Upper lobe of left lung (tissue), 6 donors: ENCODE measurements at places on chromosomes 2 and 18. TPM values are rescaled to one million over a fixed set of nuclear protein-coding genes. Genes with fewer than 3 reads are reported as not detected.

DNA sequence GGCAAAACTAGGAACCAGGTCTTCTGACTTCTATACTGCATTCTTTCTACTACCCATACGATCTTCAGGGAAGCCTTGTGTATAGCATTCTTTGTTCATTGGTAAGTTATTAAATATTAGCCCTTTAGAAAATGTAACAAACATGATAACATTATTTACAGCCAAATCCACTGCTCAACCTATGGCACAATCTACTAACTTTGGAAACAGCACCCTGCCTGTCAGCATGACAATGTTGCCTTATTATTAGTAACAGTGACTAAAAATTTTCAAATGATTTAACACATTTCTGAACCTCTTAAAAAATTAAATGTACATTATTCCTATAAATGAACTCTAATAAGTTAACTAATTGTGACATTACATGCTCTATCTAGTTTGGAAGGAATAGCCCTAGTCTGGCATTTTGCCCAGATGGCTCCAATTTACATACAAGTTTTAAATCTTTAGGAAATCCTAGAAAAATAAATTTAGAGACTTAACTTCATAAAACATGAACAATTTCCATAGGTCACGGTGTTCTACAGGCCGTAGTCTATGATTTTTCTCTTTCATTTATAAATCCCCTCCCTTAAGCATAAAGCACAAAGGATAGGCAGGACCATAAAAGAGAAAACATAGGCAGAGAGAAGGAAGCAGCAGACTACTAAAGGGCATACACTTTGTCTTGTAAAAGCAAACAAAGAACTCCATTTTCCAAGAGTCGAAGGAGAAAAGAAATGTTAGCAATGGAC, 33.7 kb downstream of the YES1 start:
- H3K27me3 ChIP-seq, result no peaks in the 10 kb centered on the region
- no peak overlapping the region for H3K27ac ChIP-seq
- no peak overlapping the region for H3K4me3 ChIP-seq
- H3K36me3 ChIP-seq, result peaks cover 4% of the 10 kb centered on the region

MALL gene
- total RNA-seq, result 203 TPM

MOCOS gene
- total RNA-seq, result 3.1 TPM

DNA sequence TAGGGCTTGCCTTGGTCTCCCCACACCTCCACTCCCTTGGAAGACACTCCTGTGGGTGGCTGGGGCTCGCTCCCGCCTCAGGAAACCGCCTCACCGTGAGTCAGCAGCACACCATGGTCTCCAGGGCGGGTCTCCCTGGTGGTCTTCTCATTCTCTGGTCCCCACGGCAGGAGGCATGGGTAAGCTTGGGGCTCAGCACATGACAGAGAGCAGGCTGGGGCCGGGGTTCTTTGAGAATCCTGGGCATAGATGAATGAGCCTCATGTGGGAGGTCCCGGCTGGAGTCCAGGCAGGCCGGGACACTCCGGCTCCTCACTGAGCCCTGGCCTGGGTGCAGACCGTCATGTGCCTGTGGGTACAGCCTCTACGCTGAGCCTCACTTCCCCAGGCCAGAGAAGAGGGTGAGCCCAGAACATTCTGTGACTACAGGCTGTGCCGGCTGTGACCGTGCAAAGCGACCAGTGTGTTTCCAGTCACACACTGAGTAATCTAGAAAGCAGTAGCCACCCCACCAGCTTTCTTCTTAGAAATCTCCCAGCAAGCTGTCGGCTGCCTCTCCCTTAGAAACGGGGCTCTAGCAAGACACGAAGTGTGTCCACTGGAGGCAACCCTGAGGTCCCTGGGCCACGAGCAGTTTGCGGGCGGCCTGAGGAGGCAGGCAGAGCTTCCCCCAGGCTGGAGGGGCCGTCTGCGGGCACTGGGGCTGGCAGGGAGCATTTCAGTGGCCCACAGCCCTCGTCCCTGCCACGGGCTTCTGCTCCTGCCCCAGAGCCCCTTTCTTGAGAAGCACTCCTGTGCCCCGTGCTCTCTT, 93.1 kb downstream of the RHOB start:
- H3K36me3 ChIP-seq, result no peaks in the 10 kb centered on the region
- H3K4me1 ChIP-seq, result no peaks in the 10 kb centered on the region
- H3K27ac ChIP-seq, result no peak overlapping the region
- no peaks in the 10 kb centered on the region for H3K27me3 ChIP-seq

DNA sequence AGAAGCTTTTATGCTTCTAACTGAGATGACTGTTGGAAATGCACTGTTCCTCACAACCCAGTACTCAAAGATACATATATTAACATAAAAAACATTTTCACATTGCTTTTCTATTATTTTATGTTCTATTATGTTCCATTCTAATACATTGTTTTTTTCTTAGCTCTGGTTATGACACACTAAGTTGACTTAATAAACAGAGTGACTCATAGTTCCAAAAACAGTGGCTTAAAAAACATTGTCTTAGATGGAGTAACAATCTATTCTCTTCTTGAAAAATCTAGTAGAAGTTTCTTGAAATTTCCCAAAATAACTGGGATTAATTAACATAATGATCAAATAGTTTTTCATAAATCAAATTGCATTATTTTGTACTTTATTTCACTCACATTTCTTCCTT, 328.2 kb upstream of the LRATD1 start:
- H3K27me3 ChIP-seq, result no peaks in the 10 kb centered on the region
- H3K4me3 ChIP-seq, result no peak overlapping the region
- no peak overlapping the region for H3K27ac ChIP-seq
- no peaks in the 10 kb centered on the region for H3K36me3 ChIP-seq

DNA sequence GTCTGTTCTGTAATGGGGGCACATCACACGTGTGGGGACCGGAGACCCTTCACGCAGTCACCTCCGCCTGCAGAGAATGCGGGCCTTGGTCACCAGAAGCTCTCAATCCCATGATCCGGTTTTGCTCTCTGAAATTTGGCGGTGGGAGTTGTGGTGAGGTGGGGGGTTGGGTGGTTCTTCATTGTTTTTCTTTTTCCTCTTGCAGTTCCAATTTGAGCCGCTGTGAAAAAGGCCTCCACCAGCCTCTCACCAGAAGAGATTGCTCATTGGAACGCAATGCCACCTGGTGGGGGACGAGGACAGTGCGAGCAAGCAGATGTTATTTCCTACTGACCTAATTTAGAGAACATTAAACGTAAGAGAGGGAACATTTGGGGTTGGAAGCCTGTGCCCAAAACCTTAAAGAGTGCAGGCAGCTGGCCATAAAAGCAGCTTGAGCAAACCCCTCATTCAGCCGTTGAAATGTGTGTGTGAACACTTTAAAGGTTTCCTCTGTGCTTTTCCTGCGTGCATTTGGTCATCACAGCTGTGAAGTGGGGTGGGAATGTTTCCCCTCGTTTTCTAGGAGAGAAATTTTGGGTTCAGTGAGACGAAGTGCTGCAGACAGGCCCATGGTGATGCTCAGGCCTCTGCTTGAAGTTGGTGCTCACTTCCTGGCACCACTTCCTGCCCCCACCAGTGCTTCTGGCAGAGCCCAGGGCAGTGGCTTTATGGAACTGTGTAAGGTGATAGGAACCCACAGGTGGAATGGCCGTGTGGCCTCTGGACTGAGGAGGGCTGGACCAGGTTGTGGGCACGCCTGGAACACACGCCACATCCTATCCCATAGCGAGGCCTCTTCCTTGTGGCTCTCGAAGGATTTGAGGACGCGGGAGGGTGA, 61.7 kb downstream of the ZCCHC2 start:
- H3K4me1 ChIP-seq, result peaks cover 14% of the 10 kb centered on the region
- H3K36me3 ChIP-seq, result no peaks in the 10 kb centered on the region
- no peak overlapping the region for H3K27ac ChIP-seq

DNA sequence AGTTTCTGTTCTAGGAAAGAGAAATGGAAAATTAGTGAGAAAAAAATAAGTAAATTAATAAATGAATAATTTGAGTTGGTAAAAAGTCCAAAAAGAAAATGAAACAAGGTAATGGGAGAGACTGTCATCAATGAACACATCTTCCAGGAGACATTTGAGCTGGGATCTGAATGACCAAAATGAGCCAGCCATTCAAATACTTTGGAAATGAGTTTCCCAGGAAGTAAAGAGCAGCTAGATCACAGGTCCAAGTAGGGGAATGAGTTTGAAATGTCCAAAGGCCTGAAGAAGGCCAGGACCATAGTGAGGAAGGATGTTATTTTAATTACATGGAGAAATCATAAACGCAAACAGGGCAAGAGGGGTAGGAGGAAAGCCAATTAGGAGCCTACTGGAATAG, 6.6 kb upstream of the DNAH7 start:
- no peak overlapping the region for H3K27ac ChIP-seq
- H3K27me3 ChIP-seq, result no peaks in the 10 kb centered on the region
- H3K4me1 ChIP-seq, result peaks cover 10% of the 10 kb centered on the region
- no peak overlapping the region for H3K4me3 ChIP-seq
- no peaks in the 10 kb centered on the region for H3K36me3 ChIP-seq
- no peak for DNase-seq

GRCh38 chr18:75249672-75250470, 39.3 kb downstream of the TSHZ1 start:
- no peak for DNase-seq
- peaks cover 36% of the 10 kb centered on the region for H3K4me1 ChIP-seq
- no peaks in the 10 kb centered on the region for H3K27me3 ChIP-seq
- no peak overlapping the region for H3K27ac ChIP-seq
- H3K36me3 ChIP-seq, result no peaks in the 10 kb centered on the region

GRCh38 chr2:14385043-14385442, 247.5 kb upstream of the LRATD1 start:
- H3K27me3 ChIP-seq, result no peaks in the 10 kb centered on the region
- H3K27ac ChIP-seq, result no peak overlapping the region
- no peak for DNase-seq
- no peaks in the 10 kb centered on the region for H3K36me3 ChIP-seq
- H3K4me3 ChIP-seq, result no peak overlapping the region

DNA sequence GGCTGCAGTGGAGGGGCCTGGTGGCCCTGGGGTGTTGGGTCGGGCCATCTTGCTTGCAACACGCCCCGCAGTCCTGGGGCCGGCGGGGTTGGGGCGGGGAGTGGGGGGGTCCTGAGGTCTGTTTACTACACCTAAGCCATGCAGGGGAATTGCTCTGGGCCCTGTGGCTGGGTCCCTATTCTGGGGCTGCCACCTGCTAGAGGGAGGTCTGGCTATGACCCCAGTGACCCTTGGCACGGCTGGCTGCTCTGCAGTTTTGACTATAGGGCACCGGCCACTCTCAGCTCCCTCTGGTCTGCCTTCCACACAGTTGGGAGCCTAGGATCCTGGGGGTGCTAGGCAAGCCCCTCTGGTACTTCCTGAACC, 170.6 kb upstream of the GLI2 start:
- no peak overlapping the region for H3K27ac ChIP-seq
- H3K36me3 ChIP-seq, result no peaks in the 10 kb centered on the region
- H3K4me3 ChIP-seq, result no peak overlapping the region
- H3K4me1 ChIP-seq, result no peaks in the 10 kb centered on the region
- H3K27me3 ChIP-seq, result no peaks in the 10 kb centered on the region
- DNase-seq, result peak; percentile 70

DNA sequence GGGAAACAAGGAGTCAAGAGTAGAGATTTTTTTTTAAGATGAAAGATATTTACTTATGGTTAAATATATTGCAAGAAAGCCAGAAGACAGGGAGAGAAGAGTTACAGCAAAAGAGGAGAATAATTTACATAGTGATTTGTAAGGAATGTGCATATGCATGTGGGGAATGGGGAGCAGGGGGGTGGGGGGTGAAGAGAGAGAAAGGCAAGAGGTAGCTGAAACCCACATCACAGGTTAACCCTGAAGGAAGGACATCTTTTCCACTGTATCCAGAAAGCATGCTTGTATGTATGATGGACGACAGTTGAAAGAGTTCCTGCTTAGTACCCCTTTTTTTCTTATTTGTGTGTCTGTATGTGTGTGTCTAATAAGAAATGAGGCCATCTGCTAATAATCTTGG, 371.9 kb downstream of the RAD51AP2 start:
- H3K4me3 ChIP-seq, result no peak overlapping the region
- no peak overlapping the region for H3K27ac ChIP-seq
- H3K27me3 ChIP-seq, result no peaks in the 10 kb centered on the region
- no peaks in the 10 kb centered on the region for H3K36me3 ChIP-seq
- H3K4me1 ChIP-seq, result no peaks in the 10 kb centered on the region

GRCh38 chr2:119823734-119824334, 64.1 kb downstream of the PTPN4 start:
- H3K36me3 ChIP-seq, result no peaks in the 10 kb centered on the region
- no peak overlapping the region for H3K27ac ChIP-seq
- no peak for DNase-seq
- H3K27me3 ChIP-seq, result no peaks in the 10 kb centered on the region
- H3K4me1 ChIP-seq, result no peaks in the 10 kb centered on the region

GRCh38 chr2:109429567-109430328, 184.0 kb downstream of the SEPTIN10 start:
- no peaks in the 10 kb centered on the region for H3K36me3 ChIP-seq
- no peaks in the 10 kb centered on the region for H3K27me3 ChIP-seq
- no peak for DNase-seq
- H3K27ac ChIP-seq, result no peak overlapping the region
- H3K4me1 ChIP-seq, result no peaks in the 10 kb centered on the region
- H3K4me3 ChIP-seq, result no peak overlapping the region

GCA gene
- 37.4 TPM for total RNA-seq

GRCh38 chr18:64991102-64991501, 759.7 kb upstream of the CDH7 start:
- H3K27ac ChIP-seq, result no peak overlapping the region
- no peaks in the 10 kb centered on the region for H3K4me1 ChIP-seq
- no peak for DNase-seq
- H3K27me3 ChIP-seq, result no peaks in the 10 kb centered on the region

GKN1 gene
- total RNA-seq, result not detected

DUSP2 gene
- total RNA-seq, result 21.0 TPM

HOXD3 gene
- not detected for total RNA-seq

DNA sequence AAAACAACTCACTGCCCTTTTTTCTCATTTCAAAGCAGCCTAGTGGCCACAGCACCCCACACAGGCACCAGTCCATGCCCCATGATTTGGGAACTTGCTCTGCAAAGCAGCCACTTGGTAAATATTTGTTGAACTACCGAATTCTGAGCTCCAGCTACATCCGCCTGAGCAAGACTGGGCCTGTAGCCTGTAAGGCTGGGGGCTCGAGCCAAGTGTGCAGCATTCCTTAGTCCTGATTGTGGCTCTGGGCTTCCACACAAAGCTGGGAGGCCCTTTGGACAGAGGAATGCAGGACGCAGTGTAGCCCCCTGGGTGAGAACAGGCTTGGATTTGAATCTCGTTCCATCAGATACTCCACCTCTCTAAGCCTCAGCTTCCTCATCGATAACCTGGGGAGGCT, 88.4 kb downstream of the ACTR2 start:
- no peaks in the 10 kb centered on the region for H3K4me1 ChIP-seq
- no peak overlapping the region for H3K4me3 ChIP-seq
- peak overlapping the region; percentile 57 for H3K27ac ChIP-seq
- DNase-seq, result no peak
- H3K27me3 ChIP-seq, result no peaks in the 10 kb centered on the region
- peaks cover 11% of the 10 kb centered on the region for H3K36me3 ChIP-seq

DNA sequence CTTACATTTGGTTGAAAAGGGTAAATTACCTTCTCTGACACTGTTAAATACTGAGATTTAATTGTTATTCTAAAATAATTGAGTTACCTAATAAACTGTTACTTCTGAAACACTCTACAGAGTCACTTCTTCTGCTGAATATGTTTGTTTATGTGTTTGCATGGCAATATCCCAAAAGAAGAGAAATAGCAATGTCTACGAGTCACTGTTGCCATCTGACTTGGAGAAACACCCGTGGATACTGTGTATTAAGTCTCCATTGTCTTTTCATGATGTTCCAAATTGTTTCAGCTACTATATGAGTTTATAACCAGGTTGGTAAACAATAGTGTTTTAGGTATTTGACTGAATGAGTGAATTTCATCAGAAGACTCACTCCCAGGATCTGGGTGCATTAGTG, 754.2 kb upstream of the ID2 start:
- H3K27me3 ChIP-seq, result no peaks in the 10 kb centered on the region
- H3K4me1 ChIP-seq, result no peaks in the 10 kb centered on the region
- H3K27ac ChIP-seq, result no peak overlapping the region
- no peak for DNase-seq
